ENCODE measurements at places on chromosomes 4 and X.

GRCh38 chr4:38842994-38843393 lies 13.6 kb downstream of the TLR6 start:
- DNase-seq = no peak

GRCh38 chr4:72974694-72975487 lies 94.6 kb downstream of the COX18 start:
- DNase-seq = no peak

DNA sequence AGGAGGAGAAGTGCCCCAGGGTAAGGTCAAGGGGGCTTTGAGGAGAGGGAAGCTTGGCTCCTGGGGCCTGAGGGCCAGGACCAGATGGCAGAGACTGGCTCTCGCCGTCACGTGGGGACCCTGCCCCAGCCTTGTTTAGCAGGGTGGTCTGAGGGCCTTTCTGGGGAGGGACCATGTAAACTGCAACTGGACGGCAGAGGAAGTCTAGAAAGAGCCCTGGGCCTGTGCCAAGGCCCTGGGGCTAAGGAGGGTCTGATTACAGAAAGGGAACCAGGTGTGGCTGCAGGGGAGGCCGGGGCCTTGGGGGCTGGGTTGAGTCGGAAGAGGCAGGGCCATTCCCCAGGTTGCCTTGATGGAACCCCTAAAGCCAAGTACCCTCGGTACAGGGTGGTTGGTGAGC lies 1.8 kb upstream of the HGFAC start:
- no peak for DNase-seq

DNA sequence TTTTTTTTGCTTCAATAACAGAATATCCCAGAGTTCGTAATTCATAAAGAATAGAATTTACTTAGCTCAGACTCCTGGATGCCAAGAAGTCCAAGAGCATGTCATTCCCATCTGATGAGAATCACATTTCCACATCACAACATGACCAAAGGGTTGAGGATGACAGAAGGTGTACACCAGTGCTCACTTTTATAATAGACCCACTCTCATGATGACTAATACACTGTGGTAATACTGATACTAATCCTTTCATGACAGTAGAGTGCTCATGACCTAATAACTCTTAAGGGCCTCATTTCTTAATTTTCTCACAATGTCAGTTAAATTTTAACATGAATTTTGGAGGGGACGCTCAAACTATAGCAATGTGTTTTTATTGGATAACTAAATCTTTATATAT lies 69.2 kb downstream of the ZNF732 start:
- no peak for DNase-seq

DNA sequence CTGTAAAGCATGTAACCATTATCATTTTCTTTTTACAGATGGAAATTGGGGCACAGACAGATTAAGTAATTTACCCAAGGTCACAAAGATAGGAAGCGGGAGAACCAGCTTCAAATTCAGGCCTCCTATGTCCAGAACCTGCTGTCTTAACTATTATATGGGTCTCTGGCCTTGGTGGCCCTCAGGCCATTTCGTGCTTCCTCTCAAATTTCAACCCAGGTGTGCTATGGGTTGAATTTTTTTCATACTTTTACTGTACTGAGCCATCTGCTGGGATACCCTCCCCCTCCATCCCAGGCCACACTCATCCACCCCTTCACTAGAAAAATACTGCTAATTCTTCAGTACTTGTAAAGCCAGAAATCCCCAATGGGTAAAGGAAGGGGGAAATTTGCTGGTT lies 42.3 kb downstream of the KLF3 start:
- DNase-seq = no peak

GRCh38 chr4:94764069-94764468 lies 6.3 kb downstream of the BMPR1B start:
- DNase-seq = no peak

DNA sequence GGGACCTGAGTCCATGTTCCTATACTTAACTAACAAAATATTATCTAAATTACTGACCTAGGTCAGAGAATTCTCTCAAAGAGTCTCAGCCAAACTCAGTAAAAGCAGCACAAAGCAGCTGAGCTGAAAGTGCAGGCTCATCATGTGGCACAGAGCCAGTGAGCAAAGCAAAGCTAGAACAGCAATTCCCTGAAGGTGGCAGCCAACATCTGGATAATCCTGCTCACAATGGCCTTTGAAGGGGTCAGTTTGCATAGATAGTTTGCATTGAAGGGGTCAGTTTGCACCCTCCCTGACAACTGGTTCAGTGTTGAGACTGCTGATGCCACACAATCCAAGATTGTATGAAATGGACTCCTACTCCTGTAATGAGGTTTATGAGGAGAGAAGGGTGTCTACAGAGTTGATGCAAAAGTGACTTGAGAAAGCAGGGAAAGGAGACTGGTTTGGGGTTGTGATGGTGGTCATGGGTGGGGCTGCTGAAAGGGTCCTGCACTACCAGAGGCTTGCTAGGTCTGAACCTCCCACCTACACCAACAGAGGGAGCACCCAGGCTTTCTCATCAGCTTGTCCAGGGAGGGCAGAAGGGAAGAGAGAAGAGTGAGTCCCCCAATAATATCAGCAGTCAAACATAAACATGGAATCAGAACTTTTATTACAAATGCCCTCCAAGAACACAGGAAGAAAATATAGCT lies 39.7 kb downstream of the TRIM61 start:
- no peak for DNase-seq

DNA sequence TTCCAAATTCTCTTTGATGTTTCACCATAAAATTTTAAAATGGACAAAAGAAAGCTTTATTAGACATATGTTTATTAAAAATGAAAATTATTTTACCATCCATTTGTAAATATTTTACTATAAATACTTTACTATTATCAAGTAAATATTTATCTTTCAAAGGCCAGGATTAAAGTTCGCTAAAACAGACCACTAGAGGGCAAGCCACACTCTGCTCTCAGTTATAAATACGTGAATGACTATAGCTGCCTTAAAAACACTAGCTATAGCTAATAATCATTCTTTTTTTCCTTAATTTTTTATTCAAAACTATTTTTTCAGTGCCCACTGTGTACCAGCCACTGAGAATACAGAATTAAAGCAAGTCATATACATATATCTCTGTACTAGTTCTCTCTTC lies 38.6 kb downstream of the UNC5C start:
- no peak for DNase-seq

DNA sequence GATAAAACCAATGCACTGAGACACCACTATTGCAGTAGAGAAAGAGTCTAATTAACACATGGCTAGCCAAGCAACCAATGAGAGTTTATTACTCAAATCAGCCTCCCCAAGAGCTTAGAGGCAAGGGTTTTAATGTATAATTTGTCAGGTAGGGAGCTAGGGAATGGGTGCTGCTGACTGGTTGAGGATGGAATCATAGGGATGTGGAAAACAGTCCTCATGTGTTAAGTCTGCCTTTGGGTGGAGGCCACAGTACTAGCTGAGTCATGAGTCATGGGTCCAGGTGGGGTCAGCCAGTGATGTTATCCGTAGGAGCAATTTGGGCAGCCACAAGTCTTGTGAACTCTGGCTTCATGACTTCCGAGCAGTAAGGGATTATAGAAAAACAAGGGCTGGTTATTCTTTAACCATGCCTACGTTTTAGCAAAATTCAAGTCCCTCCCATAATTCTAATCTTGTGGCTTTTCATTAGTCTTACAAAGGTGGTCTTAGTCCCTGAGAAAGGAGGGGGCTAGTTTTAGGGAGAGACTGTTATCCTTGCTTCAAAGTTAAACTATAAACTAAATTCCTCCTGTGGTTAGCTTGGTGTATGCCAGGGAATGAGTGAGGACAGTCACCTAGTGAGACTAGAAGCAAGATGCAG lies 25.1 kb upstream of the PLAC8 start:
- no peak for DNase-seq

DNA sequence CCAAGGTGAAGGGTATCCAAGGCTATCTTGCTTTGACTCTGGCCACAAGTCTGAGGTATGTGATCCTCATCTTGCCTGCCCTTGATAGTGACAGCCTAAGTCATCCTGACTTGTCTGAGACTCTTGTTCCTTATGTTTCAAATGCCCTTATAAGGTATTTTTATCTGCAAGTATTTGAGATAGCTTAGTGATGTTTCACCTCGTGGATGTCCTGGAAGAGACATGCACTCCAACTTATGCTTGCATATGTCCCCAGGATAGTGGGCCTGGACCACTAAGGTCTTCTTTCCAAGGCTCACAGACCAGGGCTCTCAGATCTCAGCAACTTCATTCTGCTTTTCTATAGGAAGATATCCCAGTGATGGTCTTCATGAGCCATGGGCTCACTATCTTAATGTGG lies 120.5 kb upstream of the WDR1 start:
- no peak for DNase-seq

GRCh38 chr4:12588582-12588981 lies 895.6 kb downstream of the RAB28 start:
- no peak for DNase-seq

- no peak for DNase-seq
Measured at GRCh38 chrX:101483705-101484104, 1.6 kb upstream of the ARMCX4 start.

DNA sequence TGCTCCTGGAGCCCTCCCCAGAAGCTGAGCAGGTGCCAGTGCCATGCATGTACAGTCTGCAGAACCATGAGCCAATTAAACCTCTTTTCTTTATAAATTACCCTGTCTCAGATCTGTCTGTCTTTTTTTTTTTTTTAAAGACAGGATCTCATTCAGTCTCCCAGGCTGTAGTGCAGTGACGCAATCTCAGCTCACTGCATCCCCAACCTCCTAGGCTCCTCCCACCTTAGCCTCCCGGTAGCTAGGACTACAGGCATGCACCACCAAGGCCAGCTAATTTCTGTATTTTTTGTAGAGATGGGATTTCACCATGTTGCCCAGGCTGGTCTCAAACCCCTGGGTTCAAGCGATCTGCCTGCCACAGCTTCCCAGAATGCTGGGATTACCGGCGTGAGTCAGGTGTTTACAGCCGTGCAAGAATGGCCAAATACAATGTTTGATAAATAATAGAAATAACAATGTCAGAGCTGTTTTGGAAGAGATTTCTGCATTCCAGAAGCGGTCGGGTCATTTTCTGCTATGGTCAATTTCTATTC lies 68.8 kb downstream of the SLC2A9 start:
- DNase-seq = no peak

DNA sequence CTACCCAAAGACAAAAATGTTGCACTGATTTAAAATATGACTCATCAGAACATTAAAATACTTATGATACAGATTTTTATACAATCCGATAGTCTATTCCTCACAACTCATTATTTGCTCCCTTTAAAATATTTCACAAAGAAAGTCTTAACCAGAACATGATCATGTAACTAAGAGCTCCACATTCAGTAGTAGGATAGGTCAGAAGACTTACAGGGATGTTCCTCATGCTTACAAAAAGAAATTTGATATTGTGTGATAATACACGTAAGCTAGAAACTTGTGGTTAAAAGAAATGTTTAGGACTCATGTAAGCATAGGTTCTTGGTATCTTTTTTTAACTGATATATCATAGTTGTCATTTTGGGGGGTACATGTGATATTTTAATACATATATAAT lies 235.9 kb downstream of the PALLD start:
- DNase-seq = no peak

DNA sequence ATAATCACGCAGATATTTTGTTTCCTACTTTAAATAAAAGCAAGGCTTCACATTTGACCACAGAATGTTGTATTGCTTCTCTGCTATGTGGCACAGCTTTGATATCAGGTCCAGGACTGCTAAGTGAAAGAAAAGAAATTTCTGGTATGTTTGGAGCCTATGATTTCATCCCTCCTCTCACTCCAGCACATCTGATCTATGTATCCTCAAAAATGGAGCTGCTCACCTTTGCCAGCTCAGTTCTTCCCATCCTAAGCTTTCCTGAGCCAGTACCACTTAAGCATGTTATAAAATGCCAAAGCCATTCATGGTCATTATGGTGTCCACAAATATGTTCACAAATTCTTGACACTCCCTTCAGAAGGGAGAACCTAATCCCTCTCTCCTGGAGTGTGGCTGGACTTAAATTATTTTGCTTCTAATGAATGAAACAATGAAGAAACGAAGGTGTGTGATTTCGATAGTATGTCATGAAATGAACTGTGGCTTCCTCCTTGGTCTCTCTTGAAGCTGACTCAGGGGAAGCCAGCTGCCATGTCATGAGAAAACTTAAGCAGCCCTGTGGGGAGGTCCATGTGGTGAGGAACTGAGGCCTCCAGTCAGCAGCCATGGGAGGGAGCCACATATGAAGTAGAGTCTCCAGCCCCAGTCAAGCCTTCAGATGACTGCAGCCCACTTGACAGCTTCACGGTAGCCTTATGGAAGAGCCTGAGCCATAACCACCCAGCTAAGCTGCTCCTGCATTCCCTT lies 207.7 kb downstream of the MGST2 start:
- no peak for DNase-seq

- DNase-seq = no peak
Measured at GRCh38 chr4:105496899-105497298, 23.0 kb upstream of the PPA2 start.

- no peak for DNase-seq
Measured at GRCh38 chr4:181541396-181541795, 701.8 kb upstream of the TENM3 start.

DNA sequence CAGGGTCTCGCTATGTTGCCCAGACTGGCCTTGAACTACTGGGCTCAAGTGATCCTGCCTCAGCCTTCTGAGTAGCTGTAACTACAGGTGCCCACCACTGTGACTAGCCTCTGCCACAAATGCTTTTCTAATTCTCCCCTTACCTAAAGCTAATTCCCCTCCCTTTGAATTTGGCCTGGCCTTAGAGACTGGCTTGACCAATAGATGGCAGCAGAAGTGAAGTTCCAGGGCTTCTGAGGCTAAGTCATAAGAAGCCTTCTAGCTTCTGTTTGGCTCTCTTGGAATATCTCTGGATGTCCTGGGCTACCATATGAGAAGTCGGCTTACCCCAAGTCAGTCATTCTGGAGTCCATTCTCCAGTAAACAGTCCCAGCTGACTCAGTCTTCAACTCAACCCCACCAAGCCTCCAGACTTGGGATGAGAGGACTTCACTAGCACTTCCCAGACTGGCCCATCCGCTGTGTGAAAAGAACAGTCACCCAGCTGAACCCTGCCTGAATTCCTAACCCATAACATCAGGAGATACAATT lies 61.0 kb downstream of the HPRT1 start:
- no peak for DNase-seq

DNA sequence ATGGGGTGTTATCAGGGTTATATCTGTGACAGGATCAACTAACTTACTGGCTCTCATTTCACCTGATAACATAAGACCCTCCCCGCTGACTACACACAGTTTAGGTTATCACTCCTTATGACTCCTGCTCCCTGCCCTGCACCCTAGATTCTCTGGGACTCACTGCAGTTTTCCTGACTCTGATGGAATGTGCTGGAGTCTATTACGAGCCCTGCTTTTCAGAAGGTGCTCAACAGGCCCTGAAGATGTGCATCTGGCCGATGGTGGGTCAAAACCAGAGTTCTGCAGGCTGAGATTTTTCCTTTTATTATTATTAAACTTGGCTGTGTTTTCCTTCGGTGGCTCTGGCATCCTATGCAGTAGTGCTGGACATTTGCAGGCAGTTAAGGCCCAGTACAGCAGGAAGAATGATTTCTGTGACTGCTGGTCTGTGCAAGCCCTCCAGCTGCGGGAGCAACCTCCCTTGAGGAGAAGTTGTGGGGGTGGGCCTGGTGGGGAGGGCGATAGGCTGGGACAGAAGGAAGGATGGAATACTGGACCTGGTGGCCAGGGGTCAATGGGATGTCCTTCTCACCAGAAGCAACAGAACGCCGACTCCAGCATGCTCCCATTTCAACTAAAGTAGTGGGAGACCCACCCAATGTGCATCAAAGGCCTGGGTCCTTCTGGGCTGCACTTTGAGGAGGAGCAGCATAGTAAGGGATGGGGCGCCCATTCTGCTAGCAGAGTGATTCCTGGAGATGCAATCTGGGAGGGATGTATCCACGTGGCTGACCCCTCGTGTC lies 11.0 kb downstream of the SOD3 start:
- DNase-seq = no peak
